Natural killer cell treated with Interleukin-12 subunit alpha and Interleukin-12 subunit beta and Interleukin-15 and Interleukin-18, amount 100 ng/mL, for 72 hours (primary cell): ENCODE measurements at places on chromosomes 13 and 19. TPM values are rescaled to one million over a fixed set of nuclear protein-coding genes. Genes with fewer than 3 reads are reported as not detected.

Gene ZNF180
- total RNA-seq, result 9.3 TPM

DNA sequence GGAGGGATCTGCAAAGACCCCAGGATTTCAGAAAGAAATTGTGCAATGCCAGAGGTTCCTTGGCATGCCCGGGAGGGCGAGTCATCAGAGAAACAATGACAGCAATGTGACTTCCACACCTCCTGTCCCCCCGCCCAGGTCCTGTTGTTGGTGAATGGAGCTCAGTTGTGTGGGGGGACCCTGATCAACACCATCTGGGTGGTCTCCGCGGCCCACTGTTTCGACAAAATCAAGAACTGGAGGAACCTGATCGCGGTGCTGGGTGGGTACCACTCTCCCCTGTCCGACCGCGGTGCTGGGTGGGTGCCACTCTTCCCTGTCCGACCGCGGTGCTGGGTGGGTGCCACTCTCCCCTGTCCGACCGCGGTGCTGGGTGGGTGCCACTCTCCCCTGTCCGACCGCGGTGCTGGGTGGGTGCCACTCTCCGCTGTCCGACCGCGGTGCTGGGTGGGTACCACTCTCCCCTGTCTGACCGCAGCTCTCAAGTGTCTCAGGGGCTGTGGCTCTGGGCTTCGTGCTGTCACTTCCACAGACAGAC lies 5.2 kb upstream of the F10 start:
- H3K27me3 ChIP-seq, result no peaks in the 10 kb centered on the region
- H3K4me1 ChIP-seq, result no peaks in the 10 kb centered on the region
- DNase-seq, result no peak
- no peak overlapping the region for H3K4me3 ChIP-seq
- H3K36me3 ChIP-seq, result no peaks in the 10 kb centered on the region
- no peak overlapping the region for H3K27ac ChIP-seq

- no peak overlapping the region for H3K27ac ChIP-seq
- DNase-seq, result no peak
- peaks cover 20% of the 10 kb centered on the region for H3K4me1 ChIP-seq
- H3K27me3 ChIP-seq, result no peaks in the 10 kb centered on the region
Measured at GRCh38 chr19:39825093-39825463, 8.9 kb downstream of the DYRK1B start.

DNA sequence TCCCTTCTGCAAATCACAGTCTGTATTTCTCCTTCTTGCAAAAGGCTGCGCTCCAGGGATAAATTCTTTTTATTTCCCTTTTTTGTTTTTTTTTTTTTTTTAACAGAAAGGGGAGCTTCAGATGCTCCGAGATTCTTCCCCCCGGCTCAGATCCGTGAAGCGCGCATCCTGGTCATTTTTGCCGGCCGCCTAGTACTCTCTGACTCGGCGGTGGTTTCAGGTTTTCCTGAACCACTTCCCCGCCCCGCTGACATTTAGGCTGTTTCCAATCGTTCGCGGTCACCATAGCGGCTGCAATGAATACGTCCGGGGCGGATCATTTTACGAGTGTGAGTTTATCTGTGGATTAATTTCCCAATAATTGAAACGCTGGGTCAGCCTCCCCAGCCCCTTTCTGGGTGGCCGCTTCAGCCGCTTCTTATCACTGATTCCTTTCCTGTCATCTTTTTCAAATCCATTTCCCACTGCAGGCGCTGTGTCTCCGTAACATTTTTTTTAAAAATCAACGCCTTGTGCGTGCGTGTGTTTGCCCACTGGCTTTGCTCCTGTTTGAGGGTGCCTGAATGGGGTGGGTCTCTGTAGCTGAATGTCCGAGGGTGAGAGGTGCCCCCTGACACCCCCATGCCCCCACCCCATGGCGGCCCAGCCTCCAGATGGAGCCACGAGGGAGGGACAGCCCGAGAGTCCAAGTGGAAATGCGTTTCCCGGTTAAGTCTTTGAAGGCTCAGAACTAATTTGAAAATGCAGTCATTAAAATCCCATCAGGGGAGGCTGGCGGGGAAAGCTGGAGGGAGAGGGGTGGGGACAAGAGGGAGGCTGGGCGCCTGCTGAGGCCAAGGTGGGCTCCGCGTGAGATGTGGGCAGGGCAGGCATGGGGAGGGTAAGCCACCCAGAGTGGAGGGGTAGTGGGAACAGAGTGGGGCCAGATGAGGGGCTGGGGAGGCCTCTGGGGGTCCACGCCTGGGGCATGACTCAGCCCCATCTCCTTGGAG lies 10.6 kb downstream of the ONECUT3 start:
- H3K4me1 ChIP-seq, result no peaks in the 10 kb centered on the region
- no peak overlapping the region for H3K4me3 ChIP-seq
- no peak for DNase-seq
- H3K27ac ChIP-seq, result no peak overlapping the region

- H3K36me3 ChIP-seq, result no peaks in the 10 kb centered on the region
- peaks cover 27% of the 10 kb centered on the region for H3K4me1 ChIP-seq
- no peaks in the 10 kb centered on the region for H3K27me3 ChIP-seq
- no peak overlapping the region for H3K27ac ChIP-seq
Measured at GRCh38 chr13:40187324-40187795, 479.1 kb downstream of the FOXO1 start.

- DNase-seq, result no peak
- H3K4me1 ChIP-seq, result no peaks in the 10 kb centered on the region
- H3K36me3 ChIP-seq, result peaks cover 11% of the 10 kb centered on the region
- H3K27me3 ChIP-seq, result no peaks in the 10 kb centered on the region
- H3K27ac ChIP-seq, result no peak overlapping the region
- H3K4me3 ChIP-seq, result no peak overlapping the region
Measured at GRCh38 chr13:54029226-54029625, 1000.6 kb downstream of the OLFM4 start.

GRCh38 chr19:46515879-46516350 lies 20.2 kb upstream of the PNMA8B start:
- DNase-seq, result no peak
- no peak overlapping the region for H3K4me3 ChIP-seq
- no peak overlapping the region for H3K27ac ChIP-seq

- peak overlapping the region; percentile 97 for H3K4me3 ChIP-seq
- peaks cover 47% of the 10 kb centered on the region for H3K36me3 ChIP-seq
- H3K4me1 ChIP-seq, result peaks cover 64% of the 10 kb centered on the region
- no peaks in the 10 kb centered on the region for H3K27me3 ChIP-seq
Measured at GRCh38 chr19:54204767-54205468, 4.3 kb downstream of the RPS9 start.

Gene STOML3
- total RNA-seq, result not detected
